Upper lobe of left lung (tissue), 6 donors: ENCODE measurements at places on chromosomes 12 and 14. TPM values are rescaled to one million over a fixed set of nuclear protein-coding genes. Genes with fewer than 3 reads are reported as not detected.

Gene SYT1
- 0.59 TPM for total RNA-seq

Gene CNOT2
- 158 TPM for total RNA-seq

Gene CDKL1
- total RNA-seq = 35.9 TPM

Gene NGB
- not detected for total RNA-seq

Gene STAC3
- total RNA-seq = 7.7 TPM

- no peak for DNase-seq
Measured at GRCh38 chr12:77323788-77324415, 258.5 kb upstream of the E2F7 start.

GRCh38 chr12:44696542-44696941, 179.6 kb downstream of the NELL2 start:
- no peak for DNase-seq

- no peak for DNase-seq
Measured at GRCh38 chr14:38873941-38874612, 229.0 kb downstream of the SEC23A start.

DNA sequence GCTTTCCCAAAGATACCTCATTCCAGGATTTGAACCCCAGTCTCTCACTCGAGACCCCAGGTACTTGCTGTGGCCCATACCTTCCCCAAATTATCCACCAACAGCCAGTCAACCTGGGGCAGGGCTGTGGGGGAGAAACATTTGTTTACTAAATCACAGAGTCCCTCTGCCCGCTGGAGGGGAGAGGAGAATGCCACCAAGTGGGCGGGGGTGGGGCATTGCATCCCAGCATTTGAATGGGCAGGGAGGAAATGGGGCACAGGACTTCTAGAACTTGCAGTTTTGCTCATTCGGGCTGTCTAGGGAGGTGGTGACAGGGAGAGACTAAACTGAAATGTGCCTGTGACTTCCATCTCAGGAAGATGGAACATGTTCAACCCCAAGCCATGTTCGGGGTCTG, 10.9 kb upstream of the SERPINA9 start:
- no peak for DNase-seq

DNA sequence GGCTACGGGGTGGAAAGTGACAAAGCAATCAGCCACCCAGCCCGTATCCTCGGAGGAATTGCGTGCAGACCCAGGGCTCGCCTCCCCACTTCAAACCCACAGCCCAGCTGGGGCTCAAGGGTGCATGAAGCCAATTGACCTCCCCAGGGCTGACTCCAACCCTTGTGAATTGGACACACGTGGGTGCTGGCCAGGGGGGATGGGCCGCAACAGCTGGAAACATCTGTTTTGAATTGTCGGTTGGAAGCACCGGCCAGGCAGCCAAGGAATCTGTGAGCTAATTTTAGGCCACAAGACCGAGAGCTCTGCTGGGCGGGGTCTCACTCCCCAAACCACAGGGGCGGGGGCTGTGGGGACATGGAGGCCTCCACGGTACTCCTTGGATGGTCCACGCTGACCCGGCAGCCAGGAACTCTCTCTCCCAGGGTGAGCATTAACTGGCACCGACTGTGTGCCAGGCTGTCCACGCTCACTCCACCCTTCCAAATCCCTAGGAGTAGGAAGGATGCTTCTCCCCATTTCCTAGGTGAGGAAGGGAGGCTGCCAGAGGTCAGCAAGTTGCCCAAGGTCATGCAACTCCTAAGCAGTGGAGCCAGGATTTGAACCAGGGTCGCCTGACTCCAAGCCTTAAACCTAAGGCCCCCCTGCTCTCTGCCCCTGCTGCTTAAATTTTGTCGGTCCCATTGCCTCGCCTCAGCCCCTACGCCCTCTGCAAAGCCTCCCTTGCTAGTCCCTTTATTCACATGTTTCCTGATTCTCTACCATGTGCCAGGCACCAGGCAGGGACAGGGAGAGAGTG, 11.9 kb upstream of the TMEM119 start:
- DNase-seq = no peak

DNA sequence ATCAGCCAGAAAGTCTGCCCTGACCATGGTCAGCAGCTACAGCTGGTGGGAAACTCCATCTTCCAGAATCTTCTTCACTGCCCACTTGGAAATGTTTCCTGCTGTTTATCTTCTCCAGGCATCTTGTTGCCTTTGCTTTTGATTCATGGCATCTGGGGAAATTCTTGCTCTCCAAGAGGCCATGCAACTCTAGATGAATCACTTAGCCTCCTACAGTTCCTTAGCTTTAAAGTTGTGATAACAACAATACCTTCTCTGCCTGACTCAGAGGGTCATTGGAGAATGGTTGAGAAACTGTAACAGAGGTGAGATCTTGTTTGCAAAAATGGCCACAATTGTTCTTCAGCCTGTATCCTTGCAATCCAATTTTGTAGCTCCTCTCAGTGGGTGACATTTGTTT, 121.0 kb upstream of the VRK1 start:
- DNase-seq = no peak

GRCh38 chr12:124240493-124240892, 54.4 kb upstream of the RFLNA start:
- DNase-seq = no peak

DNA sequence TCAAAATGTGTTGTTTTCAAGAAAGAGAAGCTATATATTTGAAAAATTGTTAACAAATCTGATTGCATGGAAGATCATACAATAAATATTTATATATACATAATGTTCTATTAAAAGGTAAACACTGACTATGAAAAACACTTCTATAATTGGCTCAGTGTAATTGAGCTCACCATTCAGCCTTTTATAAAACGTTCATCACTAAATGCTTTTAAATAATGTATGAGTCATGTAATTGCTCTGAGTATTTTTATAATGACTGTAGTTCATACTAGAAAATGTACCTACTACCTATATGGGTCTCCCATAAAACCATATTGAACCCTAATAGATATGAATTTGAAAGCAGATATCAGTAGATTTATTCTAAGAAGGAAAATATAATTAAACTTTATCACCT, 240.4 kb upstream of the MGAT4C start:
- DNase-seq = no peak

- DNase-seq = no peak
Measured at GRCh38 chr12:49389387-49389703, 22.1 kb downstream of the SPATS2 start.

DNA sequence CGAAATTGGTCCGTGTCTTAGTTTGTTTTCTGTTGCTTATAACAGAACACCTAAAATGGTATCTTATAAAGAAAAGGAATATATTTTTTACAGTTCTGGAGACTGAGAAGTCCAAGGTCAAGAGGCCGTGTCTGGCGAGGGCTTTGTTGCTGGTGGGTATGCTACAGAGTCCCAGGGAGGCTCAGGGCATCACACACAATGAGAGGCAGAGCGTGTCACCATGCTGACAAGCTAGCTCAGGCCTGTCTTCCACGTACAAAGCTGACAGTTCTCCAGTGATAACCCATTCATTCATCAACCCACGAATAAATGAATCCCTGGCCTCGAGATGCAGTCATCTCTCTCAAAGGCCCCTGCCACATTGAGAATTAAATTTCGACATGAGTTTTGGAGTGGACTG, 56.7 kb upstream of the AEBP2 start:
- DNase-seq = no peak

DNA sequence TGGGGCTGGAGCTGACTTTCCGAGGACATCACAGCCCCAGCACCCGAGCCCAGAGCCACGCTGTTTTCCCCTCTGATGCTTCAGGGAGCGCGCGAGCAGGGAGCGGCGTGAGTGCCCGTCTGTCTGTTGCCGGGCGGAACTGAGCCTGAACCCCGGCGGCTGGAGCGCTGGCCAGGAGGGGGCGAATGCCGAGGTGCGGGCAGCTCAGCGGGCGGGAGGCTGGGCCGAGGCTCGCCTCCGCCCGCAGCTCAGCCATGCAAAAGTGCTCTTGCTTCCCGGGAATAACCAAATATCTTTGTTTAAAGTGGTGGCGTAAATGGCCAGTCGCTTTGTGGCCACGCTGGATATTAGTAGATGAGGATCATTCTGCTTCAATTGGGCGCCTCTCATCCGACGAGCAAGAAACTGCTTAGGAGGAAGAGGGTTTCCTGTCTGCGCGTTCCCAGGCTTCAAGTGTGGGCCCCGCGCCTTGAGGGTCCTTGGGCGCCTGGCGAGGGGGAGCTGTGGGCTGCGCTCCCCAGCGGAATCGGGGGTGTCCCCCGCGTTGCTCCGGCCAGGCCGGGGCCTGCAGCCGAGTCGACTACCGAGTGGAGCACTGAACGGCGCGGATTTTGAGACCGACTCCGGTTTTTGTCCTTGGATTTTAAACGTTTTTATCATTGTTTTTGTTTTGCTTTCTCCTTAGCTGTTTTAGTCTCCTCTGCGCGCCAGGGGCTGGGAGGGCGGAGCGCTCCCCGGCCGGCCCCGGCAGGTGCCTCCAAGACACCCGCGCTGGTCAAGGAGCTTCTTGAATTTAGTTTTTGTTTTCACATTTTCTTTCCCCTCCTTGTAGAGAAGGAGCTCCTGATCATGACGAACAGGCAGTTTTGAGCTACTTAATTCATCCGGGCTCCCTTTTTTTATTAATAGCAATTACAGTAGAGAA, 831 bp upstream of the NKX2-1 start:
- DNase-seq = peak; percentile 49

DNA sequence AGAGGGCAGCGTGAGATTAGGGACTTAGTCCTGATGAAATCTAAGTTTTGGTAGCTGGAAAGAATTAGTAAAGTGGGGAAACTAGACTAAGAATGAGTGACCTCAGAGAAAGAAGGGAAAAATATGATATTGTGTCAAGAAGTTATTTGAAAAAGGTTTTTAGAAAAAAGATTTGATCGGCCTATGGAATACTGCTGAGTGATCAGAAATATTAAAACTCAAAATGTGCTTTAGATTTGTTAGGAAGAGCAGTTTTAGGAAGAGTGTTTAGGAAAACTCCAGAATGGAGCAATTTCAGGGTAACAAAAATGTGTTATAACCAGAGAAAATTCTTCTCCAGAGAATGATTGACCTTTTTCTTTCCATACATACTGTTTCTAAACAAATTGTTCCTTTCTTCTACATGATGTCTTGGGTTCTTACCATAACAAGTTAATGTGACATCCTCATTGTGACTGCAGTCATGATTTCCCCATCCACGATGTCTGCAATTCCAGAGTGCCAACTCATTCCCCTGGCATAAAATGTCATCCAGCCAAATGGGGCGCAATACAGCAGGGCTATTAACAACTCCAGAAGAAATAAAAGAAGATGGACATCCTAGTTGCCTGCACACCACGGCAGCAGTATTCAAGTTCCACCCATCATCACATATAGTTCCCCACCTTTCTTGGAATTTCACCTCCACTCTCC, 11.8 kb downstream of the CD163L1 start:
- no peak for DNase-seq

GRCh38 chr14:100673085-100673806, 53.4 kb upstream of the DLK1 start:
- peak; percentile 60 for DNase-seq

GRCh38 chr12:68790081-68790951, 17.7 kb upstream of the MDM2 start:
- no peak for DNase-seq

DNA sequence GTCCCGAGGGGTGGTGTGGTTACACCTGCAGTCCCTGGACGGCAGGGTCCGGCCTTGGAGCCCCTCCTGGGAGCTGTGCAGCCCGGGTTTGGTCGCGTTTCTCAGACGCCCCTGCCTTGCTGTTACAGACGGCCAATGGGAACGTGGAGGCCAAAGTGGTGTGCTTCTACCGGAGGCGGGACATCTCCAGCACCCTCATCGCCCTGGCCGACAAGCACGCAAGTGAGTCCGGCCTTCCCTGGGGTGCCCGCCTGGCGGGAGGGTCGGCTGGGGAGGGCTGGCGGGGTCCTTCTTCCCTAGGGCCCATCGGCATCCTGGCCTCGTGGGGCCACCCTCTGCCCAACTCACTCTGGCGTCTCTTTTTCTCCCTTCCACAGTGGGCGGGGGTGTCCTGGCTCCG, 25.7 kb downstream of the MTA1 start:
- no peak for DNase-seq

DNA sequence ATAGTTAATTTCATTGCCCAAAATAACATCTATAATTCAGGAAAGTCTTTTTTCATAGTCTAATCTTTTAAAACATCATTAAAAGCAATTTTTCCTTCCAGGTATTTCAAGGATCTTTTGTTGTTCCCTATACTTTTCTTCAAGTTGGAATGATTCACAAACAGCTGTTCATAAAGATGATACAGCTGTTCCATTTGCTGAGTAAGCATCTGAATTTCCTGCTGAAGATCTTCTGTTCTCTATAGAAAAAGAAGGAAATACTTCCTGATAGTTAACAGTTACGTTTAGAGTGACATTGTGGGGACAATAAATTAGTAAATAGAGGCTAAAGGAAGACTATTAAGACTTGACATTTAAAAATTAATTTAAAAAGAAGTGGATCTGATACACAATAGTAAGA, 30.3 kb upstream of the ESR2 start:
- DNase-seq = no peak
